ENCODE measurements at places on chromosomes 7 and 10.

DNA sequence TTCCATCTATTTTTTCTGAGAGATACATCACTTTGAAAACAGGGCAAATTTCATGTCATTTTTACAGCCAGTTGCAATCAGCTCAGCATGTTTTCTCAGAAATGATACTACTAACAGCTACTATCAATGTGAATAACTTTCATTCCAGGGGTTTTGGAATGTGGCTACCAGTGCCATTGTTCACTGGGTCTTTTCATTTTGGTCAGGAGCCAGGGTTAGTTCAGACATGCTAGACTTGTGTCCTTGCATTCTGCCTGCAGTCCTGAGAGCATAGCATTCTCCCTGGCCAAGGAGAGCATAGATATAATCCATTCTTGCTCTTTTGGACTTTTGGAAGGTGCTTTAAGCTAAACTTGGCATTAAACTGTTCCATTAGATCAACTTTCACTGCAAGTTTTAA lies 160.9 kb upstream of the NEBL start:
- no peak for DNase-seq

GRCh38 chr10:7541137-7542087 lies 125.4 kb downstream of the ITIH5 start:
- no peak for DNase-seq

- DNase-seq: no peak
These were observed 259.7 kb downstream of the DNAJB6 start for GRCh38 chr7:157596471-157596870.

- no peak for DNase-seq
These were observed 37.1 kb downstream of the AP3M1 start for GRCh38 chr10:74113546-74113945.

DNA sequence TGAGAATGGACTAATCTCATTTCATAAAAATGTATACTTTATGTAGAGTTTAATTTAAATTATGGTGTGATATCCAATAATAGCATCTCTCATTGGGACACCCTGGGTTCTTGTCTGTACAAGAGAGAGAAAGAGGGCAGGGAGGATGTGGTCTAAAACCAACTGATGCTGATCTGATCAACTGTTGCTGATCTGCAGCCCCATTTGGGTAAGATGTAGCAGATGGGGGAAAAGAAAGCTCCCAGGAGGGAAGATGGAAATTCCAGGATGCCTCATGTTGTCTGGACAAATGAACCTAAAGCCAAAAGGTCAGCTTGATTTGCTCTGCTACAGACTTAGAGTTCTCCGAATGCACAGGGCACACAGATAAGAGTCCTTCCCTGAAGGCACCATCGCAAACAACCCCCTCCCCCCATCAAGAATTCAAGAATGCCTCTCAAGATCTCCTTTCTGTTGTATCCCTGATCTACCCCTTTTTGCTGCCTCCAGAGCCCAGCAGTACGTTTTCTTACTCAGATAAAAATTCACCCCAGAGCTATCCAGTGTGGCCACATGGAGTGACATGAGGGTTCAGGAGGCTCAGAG lies 171.4 kb upstream of the INHBA start:
- no peak for DNase-seq

- no peak for DNase-seq
These were observed 331.7 kb downstream of the XPNPEP1 start for GRCh38 chr10:109591601-109592000.

DNA sequence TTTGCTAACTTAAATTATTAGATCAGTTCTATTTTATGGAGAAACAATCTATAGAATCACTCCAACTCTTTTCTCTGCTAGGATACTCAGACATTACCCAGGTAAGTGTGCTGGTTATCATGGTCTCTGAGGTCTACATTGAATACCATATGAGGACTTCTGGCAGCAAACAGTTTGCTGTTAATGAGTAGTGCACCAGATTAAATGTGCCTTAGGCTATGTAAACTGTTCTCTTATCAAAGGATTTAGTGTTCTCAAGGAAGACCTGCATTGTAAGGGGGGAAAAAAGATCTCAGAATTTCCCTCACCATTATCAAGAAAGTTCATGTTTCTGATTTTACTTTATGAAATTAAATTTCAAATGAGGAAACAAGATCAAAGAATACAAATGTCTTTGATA lies 107.5 kb downstream of the ITGB8 start:
- no peak for DNase-seq

All from activated T-cell treated with anti-CD3 and anti-CD28 coated beads for 1 hour (primary cell).